ENCODE measurements at places on chromosomes 4 and X.
A peak's percentile ranks its signal among the peaks of the same experiment; 100 is the strongest.

GRCh38 chr4:180164799-180165198 is 2078.4 kb upstream of the TENM3 start:
- DNase-seq, result no peak

GRCh38 chr4:99383833-99384392 is 31.4 kb upstream of the ADH1C start:
- DNase-seq, result peak; percentile 41

- DNase-seq, result no peak
Measured at GRCh38 chr4:185202984-185203485, 765 bp downstream of the CFAP97 start.

- DNase-seq, result no peak
Measured at GRCh38 chr4:5044341-5044740, 6.9 kb upstream of the STK32B start.

DNA sequence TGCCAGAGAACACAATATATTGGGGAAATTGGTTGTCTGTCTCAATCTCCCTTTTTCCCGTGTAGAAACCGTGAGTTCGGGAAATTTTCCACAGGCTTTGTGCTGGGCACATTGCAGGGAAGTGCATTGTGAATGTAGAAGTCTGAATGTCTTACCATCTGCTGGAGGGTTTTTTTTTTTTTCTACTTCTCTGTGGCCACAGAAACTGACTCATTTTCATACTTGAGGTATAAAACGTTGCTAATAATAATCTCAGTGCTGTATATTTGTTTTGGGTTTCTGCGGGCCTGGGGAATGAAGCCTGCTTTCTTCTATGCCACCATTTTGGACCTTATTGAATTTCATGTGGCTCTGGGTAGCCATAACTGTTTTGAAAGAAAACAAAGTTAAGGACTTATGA is 1001.2 kb downstream of the STIM2 start:
- no peak for DNase-seq

DNA sequence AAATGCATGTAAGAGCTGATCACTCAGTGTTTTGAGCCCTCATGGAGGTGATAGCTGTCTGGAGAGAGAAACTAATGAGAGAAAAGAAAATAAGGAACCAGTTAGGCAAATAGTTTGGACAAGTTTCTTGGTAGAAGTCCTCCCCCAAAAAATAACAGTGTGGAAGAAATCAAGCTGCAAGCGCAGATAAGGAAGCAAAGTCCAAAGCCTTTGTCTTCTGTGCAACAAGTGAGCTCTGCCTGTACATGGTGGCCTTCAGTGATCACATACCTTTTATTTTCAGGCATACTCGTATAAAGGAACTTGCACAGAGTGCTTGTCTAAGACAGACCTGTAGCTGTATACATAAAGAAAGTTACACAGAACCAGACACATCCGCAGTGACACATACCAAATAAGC is 2.5 kb upstream of the UGT2A3 start:
- no peak for DNase-seq

GRCh38 chr4:6002492-6002833 is 15.8 kb downstream of the C4orf50 start:
- DNase-seq, result no peak

Measured in right cardiac atrium (tissue), 5 donors.